Kidney epithelial cell (primary cell): ENCODE measurements at places on chromosomes 4 and X. TPM values are rescaled to one million over a fixed set of nuclear protein-coding genes. Genes with fewer than 3 reads are reported as not detected.

GRCh38 chr4:115228851-115229250 is 115.4 kb upstream of the NDST4 start:
- no peak for DNase-seq

GRCh38 chr4:107824350-107825071 is at the start of gene SGMS2:
TSS of gene SGMS2 (plus strand) at chr4:107824932. CDS start at chr4:107895554, 70,622 bp downstream.
- peak; percentile 83 for DNase-seq

GRCh38 chr4:8759987-8760386 is 111.7 kb downstream of the HMX1 start:
- no peak for DNase-seq

DNA sequence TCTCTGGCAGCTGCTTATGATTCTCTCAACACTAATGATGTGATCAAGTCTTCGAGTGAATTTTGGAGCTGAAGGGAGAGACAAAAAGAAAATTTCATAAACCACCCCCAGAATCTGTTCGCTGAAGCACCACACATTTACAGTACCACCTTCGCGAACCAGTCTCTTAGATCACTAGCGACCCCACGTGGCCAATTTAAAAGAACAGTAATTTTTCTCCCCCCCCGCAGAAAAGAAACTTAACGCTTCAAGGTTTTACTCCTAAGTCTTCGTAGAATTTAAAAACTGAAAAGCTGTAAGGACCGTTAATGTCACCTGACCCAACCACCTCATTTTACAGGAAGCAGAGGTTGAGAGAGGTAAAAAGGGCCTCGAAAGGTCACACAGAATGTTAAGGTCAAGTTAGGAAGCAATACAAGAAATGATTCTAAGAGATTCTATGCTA is 187.5 kb downstream of the QDPR start:
- peak; percentile 7 for DNase-seq

DNA sequence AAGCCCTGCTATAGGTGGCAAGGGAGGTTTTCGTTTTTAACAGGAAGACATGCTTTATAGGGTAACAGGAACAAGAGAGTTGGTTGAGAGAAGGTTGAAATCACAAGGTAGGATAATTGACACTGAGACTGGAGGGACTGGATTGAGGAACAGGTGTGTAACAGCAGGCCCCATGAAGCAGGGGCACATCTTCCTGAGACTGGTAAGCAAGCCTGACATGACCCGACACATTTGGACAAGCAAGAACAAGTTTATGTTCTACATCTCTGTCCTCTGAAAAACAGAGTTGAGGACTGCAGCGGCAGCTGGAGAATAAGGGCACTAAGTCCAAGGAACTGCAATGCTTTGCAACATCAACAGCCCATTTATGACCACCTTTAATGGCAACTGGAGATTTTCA is 5.2 kb downstream of the RPS4X start:
- no peak for DNase-seq

GRCh38 chr4:180766944-180767729 is 1476.1 kb upstream of the TENM3 start:
- no peak for DNase-seq

ADAMTS3 gene
- 3.4 and 3.5 TPM in 2 replicates for total RNA-seq

F9 gene
- not detected in 2 replicates for total RNA-seq

ARHGEF9 gene
- 14.4 and 15.4 TPM in 2 replicates for total RNA-seq

ZNF157 gene
- 0.07 and 0.63 TPM in 2 replicates for total RNA-seq

NPNT gene
- 4.6 and 7.3 TPM in 2 replicates for total RNA-seq

ATOH1 gene
- not detected in 2 replicates for total RNA-seq
